ENCODE measurements at places on chromosomes 11 and 22. TPM values are rescaled to one million over a fixed set of nuclear protein-coding genes. Genes with fewer than 3 reads are reported as not detected.

DNA sequence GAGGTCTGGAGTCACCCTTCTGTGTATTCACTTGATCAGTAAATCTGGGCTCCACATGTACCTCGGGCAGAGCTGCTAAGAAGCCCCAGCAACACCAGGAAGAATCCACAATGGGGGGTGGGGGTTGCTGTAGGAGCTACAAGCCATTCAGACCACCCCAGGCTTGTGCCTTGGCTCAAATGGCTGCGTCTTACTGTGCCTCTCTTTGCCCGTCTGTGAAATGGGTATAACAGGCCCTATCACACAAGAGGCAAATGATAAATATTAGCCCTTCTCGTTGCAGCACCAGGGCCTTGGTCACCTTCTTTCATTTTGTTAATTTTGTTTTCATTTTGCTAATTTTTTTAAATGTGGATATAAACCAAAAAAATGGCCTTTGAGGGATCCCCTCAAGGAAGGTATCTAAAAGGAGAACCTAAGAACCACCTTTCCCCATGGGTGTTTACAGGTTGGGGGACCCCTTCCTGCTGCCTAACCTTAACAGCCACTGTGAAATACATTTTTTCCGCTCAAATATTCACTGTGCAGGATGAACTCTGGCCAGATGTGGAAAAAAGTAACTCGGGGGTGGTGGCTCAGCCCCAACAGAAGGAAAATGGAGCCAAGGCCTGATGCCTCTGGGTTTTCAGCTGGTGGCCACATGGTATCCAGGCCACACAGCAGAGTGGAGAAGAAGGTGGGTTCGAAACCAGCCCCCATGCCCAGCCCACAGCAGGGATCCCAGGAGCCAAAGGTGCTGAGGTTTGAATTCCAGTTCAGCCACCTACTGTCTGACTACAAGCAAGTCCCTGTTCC lies 284.0 kb downstream of the MN1 start:
- no peaks in the 10 kb centered on the region for H3K36me3 ChIP-seq
- no peak overlapping the region for H3K27ac ChIP-seq
- DNase-seq, result no peak
- H3K4me1 ChIP-seq, result no peaks in the 10 kb centered on the region
- H3K27me3 ChIP-seq, result no peaks in the 10 kb centered on the region
- no peak overlapping the region for H3K4me3 ChIP-seq

GRCh38 chr11:120074076-120074475 lies 63.8 kb downstream of the TRIM29 start:
- no peak overlapping the region for H3K27ac ChIP-seq
- H3K4me3 ChIP-seq, result no peak overlapping the region
- no peaks in the 10 kb centered on the region for H3K4me1 ChIP-seq
- peaks cover 4% of the 10 kb centered on the region for H3K27me3 ChIP-seq
- no peak for DNase-seq

GRCh38 chr22:35299217-35299672 lies 449 bp upstream of the TOM1 start:
- H3K27me3 ChIP-seq, result no peaks in the 10 kb centered on the region
- peaks cover 6% of the 10 kb centered on the region for H3K4me1 ChIP-seq
- peak overlapping the region; percentile 87 for H3K4me3 ChIP-seq
- DNase-seq, result no peak
- peaks cover 35% of the 10 kb centered on the region for H3K36me3 ChIP-seq
- peak overlapping the region; percentile 65 for H3K27ac ChIP-seq

- H3K36me3 ChIP-seq, result no peaks in the 10 kb centered on the region
- no peaks in the 10 kb centered on the region for H3K4me1 ChIP-seq
- H3K27me3 ChIP-seq, result no peaks in the 10 kb centered on the region
Measured at GRCh38 chr22:45999379-45999971, 22.5 kb upstream of the WNT7B start.

GRCh38 chr11:28910926-28911325 lies 802.7 kb downstream of the METTL15 start:
- no peaks in the 10 kb centered on the region for H3K27me3 ChIP-seq
- no peak for DNase-seq
- no peak overlapping the region for H3K27ac ChIP-seq
- no peaks in the 10 kb centered on the region for H3K4me1 ChIP-seq

Gene CDPF1
- 11.3 TPM for total RNA-seq

Gene GAB4
- total RNA-seq, result not detected

- peaks cover 5% of the 10 kb centered on the region for H3K36me3 ChIP-seq
- H3K4me3 ChIP-seq, result no peak overlapping the region
- DNase-seq, result no peak
Measured at GRCh38 chr22:45235851-45236342, 4.8 kb downstream of the KIAA0930 start.

Gene LRP4
- 13.5 TPM for total RNA-seq

Gene GLYAT
- total RNA-seq, result not detected

DNA sequence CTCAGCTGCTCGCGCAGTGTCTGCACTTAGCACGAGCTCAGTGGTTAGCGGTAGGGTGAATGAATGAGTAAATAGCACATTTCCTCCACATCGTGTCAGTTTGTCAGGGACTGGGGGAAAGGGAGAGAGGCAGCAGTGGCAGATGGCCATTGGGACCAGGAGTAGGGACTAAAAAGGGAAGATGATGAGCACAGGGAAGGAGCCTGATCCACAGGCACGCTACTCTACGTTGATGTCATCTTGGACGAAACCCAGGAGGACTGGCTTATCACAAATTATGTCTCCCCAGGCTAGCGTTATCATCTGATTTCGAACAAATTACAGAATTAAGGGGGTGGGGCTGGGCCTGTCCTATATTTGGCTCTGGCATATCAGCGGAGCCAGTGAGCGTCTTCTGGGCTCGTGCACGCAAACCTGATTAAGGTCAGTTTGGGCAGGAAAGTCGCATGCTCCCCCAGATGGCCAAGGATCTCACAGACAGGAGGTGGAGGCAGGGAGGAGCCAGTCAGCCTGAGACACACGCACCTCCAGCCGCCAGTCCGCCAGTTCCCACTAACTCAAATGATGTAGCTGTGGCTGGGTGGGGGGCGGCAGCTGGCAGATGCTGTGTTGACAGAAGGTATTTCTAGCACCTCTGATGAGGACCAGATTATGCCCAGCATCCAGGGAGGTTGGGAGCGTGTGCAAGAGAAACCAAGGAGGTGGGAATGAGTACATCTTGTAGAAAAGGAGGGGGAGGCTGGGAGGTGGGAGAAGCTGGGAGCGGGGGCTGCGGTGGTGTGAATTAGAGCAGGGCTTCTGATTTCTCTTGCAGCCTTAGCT lies 97.4 kb upstream of the PRDM11 start:
- no peak overlapping the region for H3K27ac ChIP-seq

DNA sequence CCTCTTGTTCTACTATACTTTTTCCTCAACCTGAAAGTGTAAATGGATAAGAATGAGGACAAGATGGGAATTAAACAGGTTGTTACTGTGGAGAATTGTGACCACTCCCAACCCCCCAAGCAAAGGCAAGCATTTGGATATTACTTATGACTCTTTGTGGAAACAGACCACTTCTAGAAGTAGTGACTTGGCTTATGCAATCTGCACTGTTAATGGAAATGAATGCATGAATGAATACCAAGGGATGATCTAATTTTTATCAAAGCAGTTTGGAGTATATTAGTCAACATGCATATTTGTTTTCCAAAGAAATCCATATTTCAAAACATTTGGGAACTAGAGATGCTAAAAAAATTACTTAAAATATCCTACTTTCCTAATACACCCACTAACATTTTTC lies 35.3 kb downstream of the AMOTL1 start:
- DNase-seq, result no peak
- H3K4me3 ChIP-seq, result no peak overlapping the region
- H3K4me1 ChIP-seq, result peaks cover 4% of the 10 kb centered on the region
- no peak overlapping the region for H3K27ac ChIP-seq
- H3K27me3 ChIP-seq, result no peaks in the 10 kb centered on the region

DNA sequence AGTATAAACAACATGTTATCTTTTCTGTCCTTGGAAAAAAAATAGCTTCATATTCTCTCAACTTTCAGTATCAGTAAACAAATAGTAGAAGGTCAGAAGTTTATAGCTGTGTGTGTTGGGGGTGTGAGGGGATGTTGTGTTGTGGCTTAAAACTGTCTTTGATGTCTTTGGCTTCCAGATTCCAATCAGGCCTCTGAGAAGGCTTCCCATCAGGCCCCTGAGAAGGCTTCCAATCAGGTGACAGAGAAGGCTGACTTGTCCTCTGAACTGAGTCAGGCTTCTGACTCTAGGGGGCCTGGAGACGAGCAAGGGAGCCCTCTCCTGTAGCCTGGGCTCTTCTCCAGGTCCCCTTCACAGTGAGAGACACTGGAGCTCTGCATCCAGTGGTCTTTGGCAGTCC lies 9.3 kb downstream of the MTFP1 start:
- H3K27me3 ChIP-seq, result no peaks in the 10 kb centered on the region
- no peak overlapping the region for H3K4me3 ChIP-seq
- H3K4me1 ChIP-seq, result no peaks in the 10 kb centered on the region
- DNase-seq, result no peak

Gene C11orf87
- not detected for total RNA-seq

Gene CABP4
- not detected for total RNA-seq

DNA sequence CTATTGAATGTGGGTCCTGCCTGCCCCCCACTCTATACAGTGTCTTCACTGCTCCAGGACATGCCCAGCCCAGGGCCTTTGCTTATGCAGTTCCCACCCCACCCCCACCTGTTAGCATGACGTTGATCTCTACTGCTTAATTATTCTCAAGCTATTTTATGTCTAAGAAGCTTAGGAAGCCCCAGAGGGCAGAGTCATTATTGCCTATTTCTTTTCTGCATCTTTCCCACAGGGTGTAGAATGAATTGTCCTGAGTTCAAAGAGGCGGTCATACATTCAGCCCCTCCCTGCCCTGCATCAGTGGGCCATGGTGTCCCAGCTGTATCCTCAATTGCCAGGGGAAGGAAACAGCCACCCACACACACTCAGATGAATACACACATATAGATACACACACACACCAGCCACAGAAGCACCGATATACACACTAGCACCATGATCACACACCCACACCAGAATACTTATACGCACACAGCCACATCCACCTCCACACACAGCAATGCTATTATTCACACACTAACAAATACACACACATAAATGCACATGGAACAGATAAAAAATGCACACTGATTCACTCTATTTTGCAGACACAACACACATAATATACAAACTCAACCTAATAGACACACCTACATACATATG lies 1.5 kb downstream of the PDE2A start:
- no peak overlapping the region for H3K4me3 ChIP-seq
- H3K27ac ChIP-seq, result no peak overlapping the region
- H3K27me3 ChIP-seq, result peaks cover 15% of the 10 kb centered on the region
- H3K4me1 ChIP-seq, result peaks cover 22% of the 10 kb centered on the region
- no peaks in the 10 kb centered on the region for H3K36me3 ChIP-seq
- DNase-seq, result no peak

- H3K27ac ChIP-seq, result no peak overlapping the region
- peaks cover 6% of the 10 kb centered on the region for H3K27me3 ChIP-seq
- H3K36me3 ChIP-seq, result peaks cover 13% of the 10 kb centered on the region
- no peak for DNase-seq
- peaks cover 5% of the 10 kb centered on the region for H3K4me1 ChIP-seq
Measured at GRCh38 chr11:116790167-116791001, 1.3 kb downstream of the APOA5 start.

DNA sequence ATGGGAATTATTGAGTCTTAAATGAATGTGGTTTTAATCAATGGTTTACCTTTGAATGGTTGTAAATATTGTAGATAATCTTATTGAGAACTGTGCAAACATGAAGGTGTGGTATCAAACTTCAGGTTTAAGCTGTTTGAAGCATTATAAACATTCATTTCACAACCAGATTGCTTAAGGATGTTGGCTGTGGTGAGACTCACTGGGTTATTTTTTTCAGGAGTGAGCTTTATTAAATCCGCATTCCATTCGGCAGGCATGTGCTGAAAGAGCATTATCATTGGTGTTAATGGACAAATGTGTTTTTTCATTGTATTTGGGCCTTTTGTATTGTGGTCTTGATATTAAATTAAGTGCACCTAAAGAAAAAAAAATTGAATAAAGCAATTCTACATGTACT lies 9.7 kb downstream of the MMP3 start:
- no peaks in the 10 kb centered on the region for H3K36me3 ChIP-seq
- DNase-seq, result no peak
- no peak overlapping the region for H3K4me3 ChIP-seq
- no peak overlapping the region for H3K27ac ChIP-seq

Gene MUS81
- total RNA-seq, result 45.2 TPM

GRCh38 chr22:39962071-39962470 lies 1.9 kb downstream of the TMA7B start:
- peaks cover 6% of the 10 kb centered on the region for H3K4me1 ChIP-seq
- no peaks in the 10 kb centered on the region for H3K27me3 ChIP-seq
- no peak overlapping the region for H3K4me3 ChIP-seq
- DNase-seq, result no peak
- no peaks in the 10 kb centered on the region for H3K36me3 ChIP-seq

DNA sequence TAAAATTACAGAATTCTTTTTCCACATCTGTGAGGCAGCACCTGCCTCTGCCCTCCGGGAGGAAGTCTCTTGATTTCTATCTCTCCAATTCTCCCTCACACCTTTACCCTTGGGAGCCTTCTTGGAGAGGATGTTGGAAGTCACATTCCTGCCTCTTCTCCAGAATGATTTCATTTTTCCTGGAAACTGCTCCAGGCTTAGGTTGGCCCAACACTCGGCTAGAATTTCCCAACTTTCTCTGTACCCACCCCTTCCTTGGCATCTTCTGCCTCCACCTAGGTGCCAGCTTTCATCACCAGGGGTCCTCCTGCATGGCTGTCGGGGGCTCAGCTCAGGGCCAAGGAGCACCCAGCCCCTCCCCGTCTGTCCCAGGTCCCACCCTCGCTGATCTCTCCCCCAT lies 43.2 kb downstream of the SLCO2B1 start:
- no peaks in the 10 kb centered on the region for H3K36me3 ChIP-seq
- no peaks in the 10 kb centered on the region for H3K27me3 ChIP-seq
- H3K4me3 ChIP-seq, result no peak overlapping the region
- no peak for DNase-seq

GRCh38 chr22:19524170-19525115 lies at the start of gene CLDN5:
CLDN5 (minus strand) TSS chr22:19524410; CDS start chr22:19524255, 155 bp downstream.
- H3K27ac ChIP-seq, result peak within 1 kb of the TSS; percentile 32
- DNase-seq, result peak; percentile 89
- H3K4me1 ChIP-seq, result peaks cover 15% of the 10 kb centered on the region
- H3K36me3 ChIP-seq, result no peaks in the 10 kb centered on the region
- peaks cover 51% of the 10 kb centered on the region for H3K27me3 ChIP-seq

- no peaks in the 10 kb centered on the region for H3K27me3 ChIP-seq
- H3K4me3 ChIP-seq, result no peak overlapping the region
Measured at GRCh38 chr22:45846952-45847351, 130.0 kb downstream of the WNT7B start.

All from endodermal cell (in vitro differentiated cells).